ENCODE measurements at places on chromosomes 12 and 14.

DNA sequence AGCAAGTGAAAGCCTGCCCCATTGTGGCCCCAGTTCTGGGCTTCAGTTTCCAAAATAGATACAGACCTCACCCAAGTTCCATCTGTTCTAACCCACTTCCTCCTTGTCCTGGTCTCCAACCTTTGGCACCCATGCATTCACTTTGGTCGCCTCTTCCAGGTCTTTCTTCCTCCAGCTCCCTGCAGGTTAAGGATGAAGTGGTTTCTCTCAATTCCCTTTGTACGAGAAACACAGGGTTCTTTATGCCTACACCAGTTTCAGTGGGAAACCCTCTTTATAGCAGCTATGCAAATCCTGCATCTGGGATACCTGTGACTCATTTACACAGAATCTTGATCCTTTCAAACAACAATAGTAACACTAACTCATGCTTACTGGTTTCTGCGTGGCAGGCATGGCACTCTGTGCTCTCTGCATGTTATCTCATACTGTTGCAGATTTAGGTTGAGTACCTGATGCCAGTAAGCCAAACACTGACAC lies 110.6 kb upstream of the AMIGO2 start:
- DNase-seq, result no peak

DNA sequence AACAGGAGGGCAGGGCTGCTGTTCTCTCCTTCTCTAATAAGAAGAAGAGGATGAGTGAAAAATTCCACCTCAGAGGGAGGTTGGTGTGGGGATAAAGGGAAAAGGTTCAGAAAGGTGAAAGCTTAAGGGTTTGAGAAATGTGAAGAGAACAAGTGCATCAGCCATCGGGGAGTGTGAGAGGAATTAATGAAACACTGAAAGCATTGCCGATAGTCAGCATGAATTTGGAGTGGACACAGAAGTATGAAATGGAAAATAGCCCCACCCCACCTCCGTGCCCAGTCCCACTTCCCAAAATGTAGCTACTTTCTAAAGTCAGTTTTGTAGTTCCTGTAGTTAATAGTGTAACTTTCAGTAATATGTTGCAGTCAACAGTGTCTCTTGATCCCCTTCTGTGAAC lies 33.4 kb downstream of the DIP2B start:
- DNase-seq, result no peak

- peak; percentile 41 for DNase-seq
Measured at GRCh38 chr12:32455607-32456071, 56.3 kb downstream of the FGD4 start.

DNA sequence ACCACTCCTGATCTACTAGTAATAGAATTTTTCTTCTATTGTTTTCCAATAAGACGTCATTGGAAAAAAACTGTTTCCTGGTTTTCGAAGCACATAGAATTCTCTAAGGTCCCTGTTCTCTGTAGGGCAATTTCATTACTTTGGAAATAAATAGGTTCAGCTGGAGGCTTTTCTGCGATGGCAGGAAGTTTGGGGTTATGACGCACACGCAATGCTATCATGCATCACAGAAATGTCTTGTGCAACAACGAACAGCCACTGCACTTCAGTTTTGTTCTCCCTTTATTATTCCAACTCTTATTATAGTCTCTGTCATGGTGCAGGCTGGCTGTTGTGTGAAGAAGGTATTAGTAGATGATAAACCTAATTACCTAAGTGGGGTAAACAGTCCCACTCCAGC lies 59.0 kb downstream of the KCNK10 start:
- no peak for DNase-seq

DNA sequence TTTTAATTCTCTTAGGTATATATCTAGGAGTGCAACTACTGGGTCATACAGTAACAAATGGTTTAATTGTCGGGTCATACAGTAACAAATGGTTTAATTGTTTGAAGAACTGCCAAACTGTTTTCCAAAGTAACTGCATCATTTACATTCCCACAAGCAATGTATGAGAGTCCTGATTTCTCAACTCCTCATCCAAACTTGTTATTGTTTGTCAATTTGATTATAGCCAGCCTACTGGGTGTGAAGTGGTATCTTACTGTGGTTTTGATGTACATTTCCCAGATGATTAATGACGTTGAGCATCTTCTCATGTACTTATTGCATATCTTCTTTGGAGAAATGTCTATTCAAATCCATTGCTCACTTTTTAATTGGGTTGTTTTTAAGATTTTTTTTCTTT lies 67.6 kb upstream of the CFL2 start:
- DNase-seq, result no peak

GRCh38 chr12:111976291-111976690 lies 36.7 kb downstream of the TMEM116 start:
- DNase-seq, result no peak

GRCh38 chr14:105738638-105739037 lies 212.3 kb downstream of the TMEM121 start:
- no peak for DNase-seq

GRCh38 chr12:109763201-109763841 lies 49.7 kb downstream of the FAM222A start:
- no peak for DNase-seq

DNA sequence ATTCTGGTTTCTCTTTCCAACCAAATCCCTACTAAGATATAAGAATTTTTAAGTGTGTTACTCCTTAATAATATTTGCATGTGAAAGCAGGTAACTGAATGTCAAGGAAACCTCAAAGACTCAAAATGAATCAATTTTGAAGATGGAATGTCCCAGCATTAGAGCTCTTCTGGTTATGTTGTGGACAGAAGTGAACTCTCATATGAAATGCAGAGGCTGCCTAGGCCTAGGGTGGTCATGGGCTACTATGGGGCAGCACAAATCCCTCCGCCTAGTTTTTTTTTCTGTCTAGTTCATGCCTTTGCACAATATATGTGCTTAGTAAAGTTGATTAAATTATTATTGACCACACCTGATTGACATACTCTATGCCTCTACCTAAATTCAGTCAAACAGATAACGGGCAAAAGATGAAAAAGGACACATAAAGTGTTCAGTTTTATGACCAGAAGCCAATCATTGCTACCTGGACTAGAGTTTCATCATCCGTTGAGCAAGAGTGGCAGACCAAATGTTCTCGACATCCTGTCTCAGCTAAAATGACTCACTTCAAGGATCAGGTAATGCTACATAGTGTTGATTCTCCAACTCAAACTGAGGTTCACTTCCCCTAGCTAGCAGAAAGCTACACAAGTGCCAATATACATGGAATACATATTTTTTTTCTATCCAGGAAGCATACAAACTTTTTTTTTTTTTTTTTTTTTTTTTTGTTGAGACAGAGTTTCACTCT lies 1211.4 kb downstream of the VRK1 start:
- DNase-seq, result no peak
